ENCODE measurements at places on chromosomes 4 and X.

DNA sequence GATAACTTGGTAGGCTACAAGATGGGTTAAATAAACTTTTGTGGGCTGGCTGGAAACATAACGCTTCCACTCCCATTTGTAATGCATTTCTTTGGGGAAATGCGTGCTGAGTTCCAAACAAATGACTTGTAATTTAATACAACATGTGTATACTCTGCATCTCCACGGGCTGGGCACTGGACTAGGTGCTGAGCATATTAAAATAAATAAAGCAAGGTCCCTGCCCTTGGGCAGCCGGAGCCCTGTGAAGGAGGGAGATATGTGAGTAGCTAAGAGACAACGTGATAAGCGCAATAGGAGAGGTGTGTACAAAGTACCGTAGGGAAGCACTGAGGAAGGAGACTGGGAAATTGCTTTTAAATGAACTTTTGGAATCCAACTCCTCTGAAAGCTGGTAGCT is 147.2 kb upstream of the RBPJ start:
- no peak for DNase-seq

DNA sequence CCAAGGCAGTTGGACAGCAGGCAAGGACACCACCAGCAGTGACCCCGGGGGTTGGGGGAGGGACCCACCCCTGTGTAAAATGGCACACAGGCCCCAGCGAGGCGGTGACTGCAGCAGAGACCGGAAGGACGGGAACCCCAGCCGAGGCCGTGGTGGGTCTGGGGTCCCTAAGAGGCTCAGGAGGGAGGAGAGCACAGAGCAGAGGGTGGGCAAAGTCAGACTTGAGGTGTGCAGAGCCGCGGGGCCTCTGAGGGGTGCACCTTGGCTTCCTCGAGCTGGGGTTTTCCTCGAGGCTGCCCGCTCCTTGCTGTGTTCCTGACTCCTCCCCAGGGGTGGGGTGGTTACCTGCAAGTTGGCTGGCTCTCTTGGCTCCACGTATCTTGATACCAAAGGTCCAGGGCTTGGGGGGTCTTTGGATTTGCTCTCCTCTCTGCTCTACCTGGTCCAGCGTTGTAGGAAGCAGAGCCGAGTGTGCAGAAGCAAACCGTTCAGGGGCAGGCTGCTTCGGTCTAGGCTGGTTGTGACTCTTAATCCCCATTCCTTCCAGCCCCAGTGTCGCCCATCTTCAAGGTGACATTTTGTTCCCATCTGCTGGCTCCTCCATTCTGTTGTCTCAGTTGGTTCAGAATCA is 37.9 kb upstream of the SORCS2 start:
- DNase-seq, result no peak

GRCh38 chr4:146255463-146255862 is 41.1 kb downstream of the REELD1 start:
- DNase-seq, result no peak

- no peak for DNase-seq
Observed at GRCh38 chr4:158527516-158527915, 5.8 kb downstream of the RXFP1 start.

- DNase-seq, result no peak
Observed at GRCh38 chrX:22467571-22467970, 194.9 kb downstream of the CBLL2 start.

GRCh38 chr4:47106561-47106960 is 75.2 kb downstream of the GABRB1 start:
- no peak for DNase-seq

DNA sequence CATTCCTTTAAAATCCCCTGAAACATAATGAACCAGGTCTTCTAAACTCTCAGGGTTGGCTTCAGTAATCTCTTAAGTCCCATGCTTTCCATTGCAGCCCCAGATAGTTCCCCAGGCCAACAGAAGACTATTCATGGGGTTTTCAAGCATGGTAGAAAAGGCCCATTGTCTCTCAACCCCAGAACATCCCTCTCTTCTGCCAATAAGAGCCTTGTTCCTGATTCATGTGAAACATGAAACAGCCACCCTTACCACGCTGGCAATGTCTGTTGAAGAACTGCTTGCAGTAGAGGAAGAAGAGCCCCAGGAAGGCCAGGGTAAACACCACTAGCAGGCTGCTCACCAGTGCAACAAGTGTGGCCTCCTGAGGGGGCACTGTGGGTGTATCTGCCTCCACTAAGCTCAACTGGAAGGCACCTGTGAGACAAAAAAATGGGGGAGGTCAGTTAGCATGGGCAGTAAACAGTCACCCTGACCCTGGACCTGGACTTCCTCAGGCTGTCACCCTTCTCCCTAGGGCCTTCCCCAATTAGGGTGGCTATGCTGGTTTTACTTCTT is 36.4 kb downstream of the EDA2R start:
- no peak for DNase-seq

GRCh38 chr4:74311696-74312313 is 3.5 kb downstream of the EPGN start:
- no peak for DNase-seq

DNA sequence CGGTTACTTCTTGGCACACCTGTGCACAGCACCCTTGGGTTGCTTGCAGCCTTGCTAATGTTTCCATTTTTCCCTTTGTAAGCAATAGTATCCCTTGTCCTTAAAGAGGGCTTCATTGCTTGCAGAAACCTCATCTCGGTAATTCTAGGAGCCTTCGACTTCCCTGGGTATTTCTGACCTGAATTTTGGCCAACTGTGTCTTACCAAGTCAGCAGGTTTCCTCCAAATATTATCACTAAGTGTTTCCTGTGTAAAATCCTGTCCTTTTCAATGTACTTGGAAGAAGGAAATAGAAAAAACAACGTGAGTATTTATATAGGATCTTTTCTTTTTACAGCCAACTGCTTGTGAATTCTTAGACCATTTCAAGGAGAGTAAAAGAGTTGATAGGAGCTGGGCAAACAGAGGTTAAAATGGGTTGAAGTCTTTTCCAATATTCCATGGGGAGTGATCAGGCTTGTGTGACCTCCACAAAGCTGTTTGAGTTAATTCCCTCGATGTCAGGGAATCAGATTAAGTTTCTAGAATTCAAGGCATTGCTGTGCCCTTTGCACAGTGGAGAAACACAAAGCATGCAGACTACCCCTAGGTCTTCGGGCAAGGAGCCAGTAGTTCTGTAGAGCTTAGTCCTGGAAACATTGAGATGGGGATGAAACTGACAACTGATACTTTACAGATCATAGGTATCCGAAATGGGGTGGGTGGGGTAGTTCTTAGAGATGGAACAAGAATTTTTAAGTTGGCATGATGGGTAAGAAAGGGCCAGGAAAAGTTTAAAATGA is 209.9 kb downstream of the CPE start:
- no peak for DNase-seq

GRCh38 chr4:2624782-2625530 is 88.5 kb downstream of the FAM193A start:
- DNase-seq, result no peak

DNA sequence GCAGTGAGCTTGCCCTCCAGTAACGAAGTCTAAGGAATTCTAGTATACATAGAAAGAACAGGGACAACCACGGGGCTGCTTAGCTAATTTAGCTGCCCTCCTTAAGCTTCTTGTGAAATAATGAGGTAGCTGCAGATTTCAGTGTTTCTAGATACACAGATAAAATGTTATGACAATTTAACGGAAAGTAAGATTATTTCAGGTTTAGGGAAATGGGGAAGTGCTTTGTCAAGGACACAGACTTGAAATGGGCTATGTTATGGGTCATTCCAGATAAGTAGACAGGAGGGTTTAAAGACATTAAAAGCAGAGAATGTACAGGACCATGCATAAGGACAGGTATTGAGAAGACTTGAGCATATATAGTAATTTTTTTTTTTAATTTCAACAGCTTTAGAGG is 34.2 kb upstream of the ZNF518B start:
- no peak for DNase-seq

- DNase-seq, result no peak
Observed at GRCh38 chr4:1026115-1026514, 14.7 kb downstream of the FGFRL1 start.

GRCh38 chr4:128908735-128909134 is 99.2 kb downstream of the JADE1 start:
- no peak for DNase-seq

DNA sequence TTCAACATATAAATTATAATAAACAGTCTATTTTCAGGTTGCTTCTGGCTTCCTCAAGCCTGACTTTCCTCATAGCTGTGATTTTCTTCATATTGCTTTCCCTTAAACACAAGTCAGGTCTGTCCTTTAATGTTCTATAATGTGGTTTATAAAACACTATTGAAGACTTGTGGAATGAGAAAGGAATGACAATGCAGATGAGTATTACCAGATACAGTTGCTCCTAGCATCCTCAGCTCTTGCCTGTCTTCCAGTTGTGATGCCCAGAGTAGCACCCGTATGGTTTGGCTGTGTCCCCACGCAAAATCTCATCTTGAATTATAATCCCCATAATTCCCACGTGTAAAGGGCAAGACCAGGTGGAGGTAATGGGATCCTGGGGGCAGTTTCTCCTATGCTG is 265.7 kb upstream of the BOD1L1 start:
- DNase-seq, result no peak

GRCh38 chrX:103918050-103918449 is 44.4 kb upstream of the TMSB15B start:
- DNase-seq, result no peak

DNA sequence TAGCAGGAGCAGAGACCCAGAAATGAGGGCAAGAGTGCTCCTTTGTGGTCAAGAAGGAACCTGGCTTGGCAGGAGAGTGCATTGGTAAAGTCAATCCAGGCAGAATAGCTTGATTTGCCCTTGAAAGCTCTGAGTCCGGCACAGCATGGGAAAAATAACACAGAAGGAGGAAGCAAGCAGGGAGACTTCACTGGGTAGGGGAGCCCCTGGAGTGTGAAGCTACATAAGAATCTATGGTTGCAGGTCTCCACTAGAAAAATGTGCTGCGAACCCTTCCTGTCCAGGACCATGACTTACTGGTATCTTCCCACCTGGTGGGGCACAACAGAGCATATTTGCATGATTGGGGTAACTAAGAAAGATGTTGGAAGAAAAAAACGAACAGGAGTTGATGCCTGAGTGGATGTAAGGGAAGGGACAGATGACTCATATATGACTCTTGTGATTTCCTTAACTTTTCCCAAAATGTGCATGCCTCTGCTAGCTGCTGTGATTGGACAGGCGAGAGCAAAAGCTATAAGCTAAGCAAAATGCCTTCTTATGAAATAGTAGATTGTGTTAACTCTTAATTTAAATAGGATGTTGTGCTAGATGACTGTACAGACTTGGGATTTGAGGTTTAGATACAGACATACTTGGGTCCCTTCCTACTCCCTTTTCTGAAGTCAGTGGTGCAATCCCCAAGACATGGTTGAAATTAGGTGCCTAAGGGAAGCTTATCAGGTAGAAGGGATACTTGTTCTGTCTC is 3.3 kb downstream of the IL13RA1 start:
- DNase-seq, result no peak

GRCh38 chrX:97619499-97619898 is 735.8 kb downstream of the RPA4 start:
- no peak for DNase-seq

DNA sequence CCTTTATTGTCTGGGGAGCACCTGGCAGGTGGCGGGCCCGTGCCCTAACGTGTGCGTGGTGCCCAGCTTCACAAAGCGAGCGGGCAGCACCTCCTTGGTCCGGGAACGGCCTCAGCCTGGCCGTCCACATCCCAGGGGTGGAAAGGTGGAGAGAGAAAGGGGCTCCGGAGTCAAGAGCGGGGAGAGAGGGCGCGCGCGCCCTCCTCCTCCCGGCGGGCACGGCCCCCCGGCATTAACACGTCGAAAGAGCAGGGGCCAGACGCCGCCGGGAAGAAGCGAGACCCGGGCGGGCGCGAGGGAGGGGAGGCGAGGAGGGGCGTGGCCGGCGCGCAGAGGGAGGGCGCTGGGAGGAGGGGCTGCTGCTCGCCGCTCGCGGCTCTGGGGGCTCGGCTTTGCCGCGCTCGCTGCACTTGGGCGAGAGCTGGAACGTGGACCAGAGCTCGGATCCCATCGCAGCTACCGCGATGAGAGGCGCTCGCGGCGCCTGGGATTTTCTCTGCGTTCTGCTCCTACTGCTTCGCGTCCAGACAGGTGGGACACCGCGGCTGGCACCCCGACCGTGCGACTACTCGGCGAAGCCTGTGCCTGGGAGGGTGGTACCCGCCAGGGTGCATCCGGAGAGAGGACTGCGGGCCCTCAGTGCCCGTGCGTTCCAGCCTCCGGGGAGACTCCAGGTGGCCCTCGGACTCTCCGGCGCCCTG is at the start of gene KIT:
TSS of gene KIT (plus strand) at position 407 of the 701 bp plus-strand sequence. CDS start at position 465, 58 bp downstream.
- DNase-seq, result no peak

DNA sequence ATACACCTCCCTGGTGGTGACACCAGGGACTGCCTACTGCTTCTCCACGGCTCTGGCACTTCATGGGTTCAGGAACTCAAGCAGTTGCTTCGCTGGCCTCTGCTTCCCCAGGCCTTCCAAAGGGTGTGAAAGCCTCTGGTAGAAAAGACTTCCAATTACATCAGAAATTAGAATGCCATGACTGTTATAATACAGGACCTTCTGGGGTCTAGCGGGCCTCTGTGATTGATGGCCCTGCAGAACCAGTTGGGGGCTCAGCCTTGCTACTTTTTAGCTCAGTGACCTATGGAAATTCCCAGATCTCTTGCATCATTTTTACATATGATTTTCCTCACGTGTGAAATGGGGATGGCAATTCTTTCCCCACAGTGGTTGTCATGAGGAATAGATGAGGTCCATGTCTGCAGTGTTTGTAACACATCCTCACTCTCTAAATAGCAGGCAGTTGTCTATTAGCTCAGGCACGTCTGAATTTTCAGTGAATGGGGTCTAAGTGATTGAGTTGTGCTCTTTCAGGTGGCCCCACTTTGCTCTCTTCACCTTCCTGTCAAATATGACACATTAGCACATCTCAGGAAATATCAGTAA is 198.3 kb downstream of the STIM2 start:
- DNase-seq, result no peak

- DNase-seq, result no peak
Observed at GRCh38 chr4:130545171-130545570, 1449.2 kb downstream of the C4orf33 start.

- DNase-seq, result no peak
Observed at GRCh38 chr4:183263787-183264386, 56.2 kb downstream of the CLDN22 start.

- DNase-seq, result no peak
Observed at GRCh38 chrX:139802048-139802447, 94.1 kb upstream of the MCF2 start.

DNA sequence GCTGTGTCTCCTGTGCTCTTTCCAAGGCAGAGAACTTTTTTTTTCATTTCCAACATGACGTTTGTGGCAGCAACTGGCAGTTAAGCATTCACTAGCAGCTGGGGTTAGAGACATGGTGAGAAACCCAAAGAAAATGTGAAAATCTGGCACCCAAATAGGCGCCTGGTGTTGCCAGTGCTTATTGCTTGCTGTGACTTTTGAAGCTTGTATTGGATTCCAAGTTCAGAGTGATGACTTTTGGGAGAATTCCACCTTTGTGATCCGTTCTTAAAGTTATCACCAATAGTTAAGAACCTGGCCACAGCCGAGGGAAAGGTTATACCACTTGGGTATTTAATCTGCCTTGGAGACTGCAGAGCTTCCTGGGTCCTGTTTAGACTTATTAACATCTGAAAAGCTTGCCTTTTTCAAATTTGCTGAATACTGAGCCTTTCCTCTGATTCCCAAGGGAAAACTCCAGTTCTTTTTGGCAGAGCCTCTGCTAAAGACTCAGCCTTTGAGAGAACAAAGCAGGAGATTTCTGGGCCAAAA is 101.0 kb downstream of the OPHN1 start:
- no peak for DNase-seq

- DNase-seq, result no peak
Observed at GRCh38 chr4:182752158-182752910, 164.9 kb downstream of the DCTD start.

GRCh38 chrX:107940095-107940494 is 42.1 kb downstream of the TEX13B start:
- no peak for DNase-seq

Measured in stimulated activated CD8-positive, alpha-beta memory T cell treated with anti-CD3 and anti-CD28 coated beads, Interleukin-4, amount 100 ng/mL, for 1 hour (primary cell).